Activated CD8-positive, alpha-beta memory T cell treated with anti-CD3 and anti-CD28 coated beads for 48 hours (primary cell): ENCODE measurements at places on chromosomes 1 and 21.
A peak's percentile ranks its signal among the peaks of the same experiment; 100 is the strongest.

DNA sequence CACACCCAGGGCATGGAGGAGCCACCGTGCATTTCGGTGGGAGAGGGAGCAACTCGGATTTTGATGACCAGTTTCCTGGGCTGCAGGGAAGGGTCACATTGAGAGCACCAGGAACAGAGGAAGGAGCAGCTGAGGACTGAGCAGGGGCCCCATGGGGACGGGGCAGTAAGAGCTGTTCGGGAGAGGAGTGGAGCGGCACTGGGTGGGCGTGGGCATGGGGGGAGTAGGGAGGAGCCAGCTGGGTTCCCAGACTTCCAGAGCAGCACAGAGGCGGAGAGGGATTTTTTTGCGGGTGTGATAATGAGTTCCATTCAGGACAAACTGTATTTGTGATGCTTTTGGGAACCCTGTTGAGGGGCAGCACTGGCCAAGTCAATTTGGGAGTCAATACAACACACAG is 17.4 kb upstream of the GPR153 start:
- no peak for DNase-seq

DNA sequence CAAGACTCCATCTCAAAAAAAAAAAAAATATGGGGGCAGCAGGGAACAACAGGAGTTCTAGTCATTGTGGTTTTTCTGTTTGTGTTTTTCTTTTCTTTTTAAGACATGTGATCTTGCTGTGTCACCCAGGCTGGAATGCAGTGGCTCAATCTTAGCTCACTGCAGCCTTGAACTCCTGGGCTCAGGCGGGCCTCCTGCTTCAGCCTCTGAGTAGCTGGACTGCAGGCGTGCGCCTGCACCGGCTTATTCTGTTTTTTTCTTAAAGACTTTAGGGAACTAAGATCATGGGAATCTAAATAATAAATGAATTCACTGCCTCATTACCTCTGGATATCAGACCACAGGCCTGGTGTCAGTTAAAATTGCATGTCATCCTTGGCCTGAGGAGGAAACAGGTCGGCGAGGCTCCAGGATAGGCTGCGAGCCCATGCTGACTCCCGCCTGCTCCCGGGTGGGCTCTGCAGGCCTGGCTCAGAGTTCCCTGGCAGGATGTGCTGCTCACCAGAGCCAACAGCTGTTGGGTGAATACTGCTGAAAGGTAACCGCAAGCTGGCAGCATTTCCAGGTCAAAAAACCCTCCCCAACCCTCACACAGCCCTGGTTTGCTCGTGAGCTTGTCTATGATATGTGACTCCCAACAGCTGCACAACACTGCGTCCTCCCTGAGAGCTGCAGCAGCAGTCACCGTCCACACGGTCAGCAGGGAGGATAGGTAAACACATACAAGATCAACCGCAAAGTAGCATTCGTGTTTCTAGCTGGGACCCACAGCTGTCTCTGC is 58.1 kb downstream of the SCCPDH start:
- DNase-seq = no peak

GRCh38 chr1:234214911-234215892 is 158.1 kb upstream of the COA6 start:
- DNase-seq = no peak

GRCh38 chr1:93434987-93435386 is 12.9 kb upstream of the FNBP1L start:
- no peak for DNase-seq

- DNase-seq = no peak
Observed at GRCh38 chr1:201198598-201198997, 8.0 kb downstream of the IGFN1 start.

DNA sequence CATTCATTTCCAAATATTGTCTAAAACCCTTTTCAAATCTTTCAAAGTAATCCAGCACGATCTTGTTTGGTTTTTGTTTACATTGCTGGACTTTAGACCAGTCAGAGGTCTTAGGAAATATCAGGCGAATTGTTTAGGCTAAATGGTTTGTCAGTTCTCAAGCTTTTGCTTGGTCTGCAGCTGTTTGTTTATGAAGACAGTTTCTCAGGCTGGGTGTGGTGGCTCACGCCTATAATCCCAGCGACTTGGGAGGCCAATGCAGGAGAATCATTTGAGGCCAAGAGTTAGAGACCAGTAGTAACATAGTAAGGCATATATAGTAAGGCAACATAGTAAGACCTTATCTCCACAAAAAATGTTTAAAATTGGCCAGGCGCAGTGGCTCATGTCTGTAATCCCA is 77.5 kb downstream of the DNTTIP2 start:
- no peak for DNase-seq

DNA sequence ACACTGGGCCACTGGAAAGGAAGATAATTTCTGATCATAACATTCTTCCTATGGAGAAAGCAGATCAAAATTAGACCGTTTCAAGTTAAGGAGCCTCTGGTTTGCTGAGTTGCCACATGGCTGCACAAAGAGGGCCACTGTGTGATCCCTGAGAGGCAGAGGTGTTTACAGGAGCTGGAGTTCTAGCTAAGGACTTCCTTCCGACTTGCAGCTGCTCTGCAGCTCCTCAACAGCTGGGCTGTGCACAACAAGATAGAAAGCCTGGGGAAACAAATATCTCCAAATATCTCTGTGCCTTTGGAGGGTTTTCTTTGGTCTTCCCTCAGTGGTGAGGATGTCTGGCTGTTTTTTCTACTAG is 26.8 kb downstream of the GADD45A start:
- DNase-seq = no peak

DNA sequence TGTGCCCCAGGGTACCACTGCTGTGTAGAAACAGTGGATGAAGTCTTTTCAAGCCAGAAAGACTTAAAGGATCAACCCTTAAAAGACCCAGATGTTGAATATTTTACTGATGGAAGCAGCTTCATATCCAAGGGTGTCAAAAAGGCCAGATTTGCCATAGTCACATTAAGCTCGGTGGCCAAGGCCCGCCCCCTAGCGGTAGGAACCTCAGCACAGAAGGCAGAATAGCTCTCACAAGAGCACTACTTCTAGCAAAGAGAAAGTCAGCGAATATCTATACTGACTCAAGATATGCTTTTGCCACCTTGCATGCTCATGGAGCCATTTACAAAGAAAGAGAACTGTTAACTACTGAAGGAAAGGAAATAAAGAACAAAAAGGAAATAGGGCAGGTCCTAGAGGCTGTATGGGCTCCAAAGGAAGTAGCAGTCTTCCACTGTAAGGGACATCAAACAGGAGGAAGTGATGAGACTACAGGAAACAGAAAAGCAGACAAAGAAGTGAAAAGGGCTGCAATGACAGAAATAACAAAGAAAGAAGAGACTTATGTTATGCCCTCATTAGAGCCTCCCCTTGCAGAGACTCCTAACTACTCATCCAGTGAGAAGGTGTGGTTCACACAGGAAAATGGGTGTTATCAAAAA is 90.5 kb downstream of the LIPI start:
- peak; percentile 6 for DNase-seq

DNA sequence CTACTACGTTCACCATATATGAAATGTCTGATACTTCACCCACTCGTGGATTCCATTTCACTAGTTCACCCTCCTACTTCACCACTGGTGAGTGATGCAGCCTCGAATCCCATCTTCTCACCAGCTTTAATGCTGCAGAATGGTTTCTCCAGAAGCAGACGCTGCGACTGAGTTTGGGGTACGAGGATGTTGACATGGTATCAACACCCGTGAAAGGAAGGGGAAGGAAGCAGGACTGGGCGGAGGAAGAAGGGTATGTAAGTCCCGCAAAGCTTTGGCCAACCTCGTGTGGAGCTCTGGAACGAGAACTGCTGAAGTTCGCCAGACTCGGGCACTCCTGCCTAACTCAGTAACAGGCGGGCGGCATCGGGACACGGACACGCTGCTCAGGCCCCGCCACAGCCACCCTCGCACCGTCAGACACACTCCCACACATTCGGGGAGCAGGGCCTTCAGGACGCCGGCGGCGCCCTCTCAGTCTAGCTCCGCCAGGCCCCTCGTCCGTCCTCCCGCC is 833 bp upstream of the DIP2A start:
- peak; percentile 25 for DNase-seq

- DNase-seq = no peak
Observed at GRCh38 chr1:100292711-100293110, 26.7 kb downstream of the RTCA start.

DNA sequence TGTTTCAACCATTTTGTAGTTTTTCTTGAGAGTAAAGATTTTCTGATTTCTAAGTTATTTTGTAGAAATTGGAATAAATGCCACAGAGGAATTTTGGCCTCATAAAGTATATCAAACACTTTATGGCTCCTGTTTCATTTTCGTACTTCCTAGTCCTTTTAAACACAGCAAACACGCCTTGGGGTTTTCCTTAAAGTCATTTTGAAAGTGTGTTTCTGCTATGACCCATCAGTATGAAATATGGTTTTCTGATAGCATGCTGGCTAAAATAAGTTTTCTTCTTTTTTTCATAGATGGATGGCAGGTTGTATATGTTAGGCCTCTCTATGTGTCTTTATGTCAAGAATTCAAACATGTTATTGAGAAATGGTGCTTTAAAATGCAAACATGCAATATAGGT is 940.1 kb upstream of the TMPRSS15 start:
- no peak for DNase-seq

GRCh38 chr1:27934818-27935549 is at the start of gene SMPDL3B:
TSS of gene SMPDL3B (plus strand) at chr1:27935000. CDS start at chr1:27935184, 184 bp downstream.
- DNase-seq = no peak

DNA sequence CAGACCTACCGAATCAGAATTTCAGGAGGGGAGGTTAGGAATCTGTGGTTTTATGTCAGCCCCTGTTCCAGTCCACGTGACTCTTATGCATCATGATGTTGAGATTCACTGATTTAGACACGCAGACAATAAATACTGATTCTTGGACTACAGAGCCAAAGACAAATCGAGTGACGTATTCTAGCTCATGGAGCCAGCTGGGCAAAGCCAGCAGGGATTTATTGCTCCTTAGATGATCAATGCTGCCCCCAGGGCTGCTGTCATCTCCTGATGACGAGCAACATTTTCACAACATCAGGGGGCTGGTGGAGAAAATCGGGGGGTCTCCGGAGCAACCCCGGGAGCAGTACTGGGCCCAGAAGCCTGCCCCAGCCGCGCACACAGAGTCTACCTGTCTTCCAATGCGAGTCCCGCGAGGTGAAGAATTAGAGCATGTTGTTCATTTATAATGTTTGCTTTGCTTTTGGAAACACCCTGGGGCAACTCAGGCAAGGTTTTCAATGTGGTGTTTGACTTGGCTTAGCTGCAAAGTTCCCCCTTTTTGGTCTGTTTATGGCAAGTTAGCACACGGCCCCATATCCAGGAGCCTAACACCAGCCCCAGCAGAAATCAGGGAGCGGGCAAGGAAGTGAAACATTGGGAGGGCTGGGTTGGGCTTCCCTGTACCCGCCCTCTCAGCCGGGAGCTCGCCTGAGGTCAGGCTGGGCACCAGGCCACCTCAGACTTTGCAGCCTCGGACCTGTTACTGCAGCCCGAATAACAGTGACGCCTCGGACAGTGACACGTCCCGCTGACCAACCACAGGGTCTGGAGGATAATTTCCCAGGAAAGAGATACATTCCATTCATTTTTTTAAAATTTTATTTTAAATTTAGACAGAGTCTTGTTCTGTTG is 19.9 kb upstream of the CLDN14 start:
- DNase-seq = no peak

GRCh38 chr1:168550971-168551370 is 7.2 kb upstream of the XCL2 start:
- no peak for DNase-seq
